ENCODE measurements at places on chromosomes 2 and 18. TPM values are rescaled to one million over a fixed set of nuclear protein-coding genes. Genes with fewer than 3 reads are reported as not detected.

Gene DSC1
- total RNA-seq: 0.04 TPM

Gene SNTG2
- 1.1 TPM for total RNA-seq

Gene WDR54
- 102 TPM for total RNA-seq

Gene LINC00305
- total RNA-seq: not detected

Gene MC5R
- not detected for total RNA-seq

Gene LPIN1
- 34.3 TPM for total RNA-seq

Gene LCT
- total RNA-seq: 0.25 TPM

Gene DYNAP
- not detected for total RNA-seq

Measured in activated CD8-positive, alpha-beta memory T cell treated with anti-CD3 and anti-CD28 coated beads for 36 hours (primary cell).